ENCODE measurements at places on chromosomes 12 and 14.

DNA sequence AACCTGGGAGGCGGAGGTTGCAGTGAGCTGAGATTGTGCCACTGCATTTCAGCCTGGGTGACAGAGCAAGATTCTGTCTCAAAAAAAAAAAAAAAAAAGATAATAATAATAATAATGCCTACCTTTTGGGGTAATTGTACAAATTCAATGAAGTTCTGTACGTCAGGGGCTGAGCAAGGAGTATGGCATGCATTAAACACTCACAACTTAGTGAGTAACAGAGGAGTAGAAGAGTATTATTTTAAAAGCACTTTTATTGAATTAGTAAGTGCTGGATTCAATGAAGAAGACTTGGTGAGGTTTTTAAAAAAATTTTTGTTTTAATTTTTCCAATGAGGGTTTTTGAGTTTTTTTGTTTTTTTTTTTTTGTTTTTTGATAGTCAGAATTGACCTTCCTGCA is 783.6 kb upstream of the TBX3 start:
- no peak for DNase-seq

DNA sequence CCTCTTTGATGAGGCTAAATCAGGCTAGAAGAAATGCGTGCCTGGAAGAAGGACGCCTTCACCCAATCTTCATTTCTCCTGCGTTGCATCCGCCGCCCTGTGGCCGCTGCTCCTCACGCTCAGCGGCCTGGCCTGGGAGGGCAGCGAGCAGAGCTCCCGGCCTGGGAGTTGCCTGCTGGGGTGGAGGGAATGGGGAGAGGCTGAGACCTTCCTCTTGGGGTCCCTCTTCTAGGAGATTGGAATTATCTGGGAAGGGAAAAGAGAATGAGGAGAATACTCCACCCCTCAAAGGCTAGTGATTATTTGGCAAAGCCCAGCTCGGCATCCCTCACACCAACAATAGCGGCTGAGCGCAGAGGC is 2.4 kb upstream of the HOXC12 start:
- DNase-seq, result no peak

DNA sequence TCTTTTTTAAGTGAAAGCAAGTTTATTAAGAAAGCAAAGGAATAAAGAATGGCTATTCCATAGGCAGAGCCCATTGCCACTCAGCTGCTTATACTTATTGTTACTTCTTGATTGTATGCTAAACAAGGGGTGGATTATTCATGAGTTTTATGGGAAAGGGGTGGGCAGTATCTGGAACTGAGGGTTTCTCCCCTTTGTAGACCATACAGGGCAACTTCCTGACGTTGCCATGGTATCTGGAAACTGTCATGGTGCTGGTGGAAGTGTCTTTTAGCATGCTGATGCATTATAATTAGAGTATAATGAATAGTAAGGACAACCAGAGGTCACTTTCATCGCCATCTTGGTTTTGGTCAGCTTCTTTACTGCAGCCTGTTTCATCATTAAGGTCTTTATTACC is 66.3 kb upstream of the AMN start:
- no peak for DNase-seq

GRCh38 chr12:64983771-64984278 is 137.3 kb downstream of the WIF1 start:
- no peak for DNase-seq

GRCh38 chr14:59827401-59827800 is 43.2 kb downstream of the RTN1 start:
- DNase-seq, result no peak

GRCh38 chr14:74464785-74465184 is 28.3 kb downstream of the NPC2 start:
- no peak for DNase-seq

GRCh38 chr12:121295746-121296617 is 527 bp downstream of the CAMKK2 start:
- DNase-seq, result peak; percentile 8

DNA sequence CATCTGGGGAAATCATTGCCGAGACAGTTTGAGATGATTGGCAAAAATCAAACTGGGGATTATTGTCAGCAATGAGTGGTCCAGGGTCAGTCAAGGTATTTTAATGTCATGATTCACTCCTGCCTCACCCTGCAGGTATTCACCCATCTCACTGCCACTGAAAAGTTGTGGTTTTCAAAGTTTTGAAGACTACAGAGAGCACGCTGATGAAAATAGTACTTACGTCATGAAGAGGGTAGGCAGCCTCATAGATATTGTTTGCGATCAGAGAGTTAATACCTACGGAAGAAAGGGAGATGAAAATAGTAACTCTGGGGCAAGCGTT is 138.0 kb downstream of the ANO2 start:
- DNase-seq, result no peak

DNA sequence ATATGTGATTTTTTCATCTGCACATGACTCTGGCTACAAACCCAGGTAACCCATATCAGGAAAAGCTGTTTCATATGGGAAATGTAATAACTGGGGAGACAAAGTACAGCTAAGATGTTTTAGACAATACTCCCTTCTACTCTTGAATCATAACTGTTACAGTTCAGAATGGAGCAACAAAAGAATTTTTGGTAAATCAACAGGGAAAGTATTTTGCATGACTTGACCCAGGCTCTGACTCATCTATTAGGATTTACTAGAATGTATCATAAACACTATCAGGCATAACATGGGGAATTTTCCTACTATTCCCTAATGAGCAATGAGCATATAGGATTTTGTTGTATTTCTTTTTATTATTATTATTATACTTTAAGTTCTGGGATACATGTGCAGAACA is 553.0 kb downstream of the SLC16A7 start:
- peak; percentile 67 for DNase-seq

DNA sequence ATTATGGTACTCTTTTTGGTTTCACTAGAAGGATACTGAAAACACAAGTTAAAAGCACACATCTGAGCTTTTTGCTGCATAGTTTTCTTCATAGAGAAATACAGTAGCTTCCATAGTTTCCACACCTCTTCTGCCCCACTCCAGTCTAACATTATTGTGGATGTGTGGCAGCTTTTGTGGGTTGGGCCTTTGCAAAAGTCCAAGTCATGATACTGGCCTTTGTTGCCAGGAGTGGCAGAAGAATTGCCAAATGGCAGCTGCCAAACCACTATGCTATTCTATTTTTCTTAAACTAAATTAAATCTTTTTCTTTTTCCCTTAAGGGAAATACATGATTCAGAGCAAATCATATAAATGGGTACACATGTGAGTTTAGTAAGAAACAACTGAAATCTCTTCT is 114.8 kb downstream of the PLEKHA5 start:
- no peak for DNase-seq

DNA sequence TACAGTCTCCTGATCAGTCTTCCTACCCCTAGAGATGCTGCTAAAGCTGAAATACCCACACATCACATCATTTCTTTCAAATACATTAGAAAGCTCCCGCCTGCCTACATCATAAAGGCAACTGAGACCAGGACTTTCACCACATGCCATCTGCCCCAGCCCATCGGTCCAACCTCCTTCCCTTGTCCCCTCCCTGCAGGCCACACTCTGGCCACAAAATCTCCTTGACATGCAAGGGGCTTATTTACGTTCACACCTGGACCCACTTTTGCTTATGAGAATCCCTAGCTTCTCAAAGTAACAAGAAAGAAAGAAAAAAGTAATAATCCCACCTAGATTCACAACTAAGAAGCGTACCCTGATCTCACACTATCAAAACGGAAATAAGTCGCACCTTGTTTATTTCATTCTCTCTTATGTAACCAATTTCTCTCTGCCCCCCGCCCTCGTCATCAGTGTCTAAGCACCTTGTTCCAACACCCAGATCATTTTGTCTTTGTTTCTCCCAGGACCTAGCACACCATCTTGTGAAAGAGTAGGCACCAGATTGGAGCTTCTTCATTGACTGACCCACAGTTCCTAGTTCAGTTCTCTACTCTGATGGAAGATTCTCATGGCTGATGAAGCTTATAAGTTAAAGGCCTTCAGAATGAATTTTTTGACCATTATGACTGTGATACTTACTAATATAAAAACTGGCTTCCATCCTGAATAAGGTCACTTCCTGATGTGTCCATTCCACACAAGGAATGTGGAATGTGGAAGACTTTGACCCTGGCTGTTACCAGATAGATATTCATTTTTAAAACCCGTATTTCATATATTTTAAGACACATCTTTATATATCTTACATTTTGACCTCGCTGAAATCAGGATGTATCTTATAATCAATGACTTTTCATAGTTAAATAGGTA is 7.7 kb downstream of the WSB2 start:
- no peak for DNase-seq

GRCh38 chr12:69149270-69149669 is 90.1 kb upstream of the CPSF6 start:
- DNase-seq, result no peak

DNA sequence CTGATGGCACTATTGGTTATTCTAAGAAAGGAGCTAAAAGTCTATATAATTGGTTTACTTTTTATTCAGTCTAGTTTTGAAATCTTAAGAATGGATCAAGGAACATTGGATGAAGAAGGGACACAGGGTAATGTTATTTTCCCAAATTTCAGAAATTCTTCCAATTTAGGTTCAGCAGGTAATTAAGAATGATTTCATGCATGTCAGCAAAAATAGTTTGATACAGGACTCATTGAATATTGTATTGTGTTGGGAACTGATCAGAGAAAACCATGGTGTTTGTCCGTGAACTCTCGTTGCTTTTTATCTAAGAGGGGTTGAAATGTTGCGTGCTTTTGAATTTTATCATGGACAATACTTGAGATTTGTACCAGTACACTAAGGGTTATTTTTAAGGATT is 58.6 kb downstream of the PDE3A start:
- no peak for DNase-seq

DNA sequence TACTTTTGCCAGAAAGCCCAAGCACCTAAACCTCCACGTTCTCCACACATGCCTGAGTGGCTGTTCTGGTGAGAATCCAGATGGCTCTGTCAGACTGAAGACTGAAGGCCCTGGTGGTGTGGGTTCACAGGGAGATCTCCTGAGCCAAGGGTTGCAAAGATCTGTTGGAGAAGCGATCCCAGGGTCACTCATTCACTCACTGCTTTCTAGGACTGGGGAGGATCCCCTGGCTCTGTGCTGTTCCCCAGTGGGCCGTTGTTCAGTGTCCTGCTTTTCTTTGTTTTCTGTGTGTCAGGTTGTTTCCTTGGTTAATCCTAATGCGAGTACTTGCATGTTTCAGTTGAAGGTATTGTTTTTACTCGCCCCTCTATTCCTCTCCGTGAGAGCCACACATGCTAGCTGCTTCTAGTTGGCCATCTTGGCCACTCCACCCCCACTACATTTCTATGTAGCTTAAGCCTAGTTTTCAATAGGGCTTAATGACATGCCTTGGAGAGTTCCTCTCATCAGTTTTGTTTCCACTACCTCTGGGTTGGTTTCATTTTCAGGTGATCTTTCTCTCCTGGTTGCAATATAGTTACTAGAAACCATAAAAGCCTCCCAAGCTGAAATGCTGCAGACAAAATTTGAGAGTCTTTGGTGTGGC is 144.5 kb upstream of the SLC38A2 start:
- DNase-seq, result no peak

DNA sequence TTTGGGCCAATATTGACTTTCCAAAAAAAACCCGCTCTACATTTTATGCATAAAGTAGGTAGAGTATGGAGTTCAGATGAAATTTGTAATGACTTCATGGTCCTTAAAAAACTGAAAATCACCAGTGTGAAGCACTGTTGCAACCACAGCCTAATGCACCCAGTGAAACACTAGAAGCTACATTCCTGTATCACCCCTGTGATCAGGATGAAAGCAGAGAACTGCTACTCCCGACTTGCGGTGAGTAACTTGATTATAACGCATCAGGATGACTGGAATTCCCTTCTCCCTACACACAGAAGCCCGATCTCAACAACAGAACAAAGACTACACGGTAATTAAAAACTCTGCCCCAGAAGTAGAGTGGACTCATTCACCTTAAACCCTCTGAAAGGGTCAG is 33.8 kb downstream of the SPTB start:
- no peak for DNase-seq

DNA sequence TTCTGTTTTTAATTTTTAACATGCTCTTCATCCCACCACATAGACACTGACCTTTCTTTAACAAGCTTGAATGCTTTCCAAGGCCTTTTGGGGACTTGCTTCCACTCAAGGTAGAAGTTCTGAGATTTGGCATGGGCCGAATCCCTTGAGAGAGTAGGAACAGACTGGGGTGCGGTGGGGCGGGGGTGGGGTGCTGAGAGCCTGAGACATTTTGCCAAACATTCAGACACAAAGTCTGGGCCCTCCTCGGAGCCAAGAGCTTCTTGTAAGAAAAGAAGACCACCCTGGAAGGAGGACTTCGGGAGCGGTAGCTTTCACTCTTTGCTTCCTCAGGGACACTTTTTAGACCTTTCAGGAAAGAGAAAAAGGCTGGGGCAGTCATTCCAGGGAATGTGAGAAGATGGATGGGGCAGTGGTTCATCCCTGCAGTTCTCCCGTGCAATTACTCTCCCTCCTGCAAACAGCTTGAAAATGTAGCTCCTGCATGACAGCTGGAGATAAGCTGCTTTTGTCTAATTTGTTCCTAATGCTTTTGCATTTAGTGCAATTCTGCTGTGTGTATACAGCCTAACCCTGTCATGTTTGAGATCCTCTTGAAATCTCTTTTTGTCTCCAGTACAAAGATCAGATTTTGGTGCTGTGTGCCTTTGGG is 16.3 kb upstream of the MYO1H start:
- no peak for DNase-seq

GRCh38 chr14:104799244-104800014 is 1.5 kb upstream of the ZBTB42 start:
- DNase-seq, result no peak

GRCh38 chr14:96901227-96901626 is 104.0 kb downstream of the VRK1 start:
- no peak for DNase-seq

- DNase-seq, result no peak
These were observed 73.1 kb downstream of the DAD1 start for GRCh38 chr14:22515929-22516328.

DNA sequence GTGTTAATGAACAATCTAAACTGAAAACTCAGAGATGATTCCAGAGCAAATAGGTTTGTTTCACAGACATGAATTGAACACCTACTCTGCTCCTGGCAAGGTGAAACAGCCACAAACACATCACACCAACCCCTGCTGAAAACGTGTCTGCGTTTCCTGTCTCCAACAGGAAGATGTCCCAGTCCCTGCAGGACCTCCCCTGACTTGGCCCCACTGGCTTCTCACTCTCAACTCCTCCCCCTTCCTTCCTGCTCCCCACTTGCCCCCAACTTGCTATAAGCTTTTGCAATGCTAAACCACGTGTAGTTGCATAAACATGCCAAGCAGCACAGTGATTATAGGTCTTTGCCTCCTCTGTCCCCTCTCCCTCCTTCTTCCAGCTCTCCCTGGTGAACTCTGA is 567.6 kb downstream of the BCL11B start:
- DNase-seq, result no peak

- DNase-seq, result no peak
These were observed 11.6 kb upstream of the GXYLT1 start for GRCh38 chr12:42156232-42156631.

DNA sequence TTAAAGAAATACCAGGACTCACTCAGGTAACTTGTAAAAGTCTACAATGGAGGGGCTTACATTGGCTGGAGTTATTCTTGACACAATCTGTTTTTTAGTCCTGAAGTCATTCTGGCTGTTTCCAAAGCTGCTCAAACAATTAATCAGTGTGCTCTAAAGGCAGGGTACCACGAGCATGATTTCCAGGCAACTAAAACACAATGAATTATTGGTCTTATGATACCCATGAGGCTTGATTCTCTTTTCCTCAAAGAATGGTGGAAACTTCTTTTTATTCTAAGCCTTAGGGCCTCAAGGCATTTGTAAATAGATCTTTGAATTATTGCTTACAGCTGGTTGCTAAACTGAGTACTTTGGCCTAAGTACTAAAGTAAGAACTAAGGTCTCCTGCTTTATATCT is 199.8 kb upstream of the PDZRN4 start:
- no peak for DNase-seq

All from kidney capillary endothelial cell (primary cell).